ENCODE measurements at places on chromosomes 6 and 20. TPM values are rescaled to one million over a fixed set of nuclear protein-coding genes. Genes with fewer than 3 reads are reported as not detected.

Gene SULF2
- total RNA-seq = 0.68 TPM

Gene E2F1
- total RNA-seq = 62.5 TPM

Gene SRC
- 4.5 TPM for total RNA-seq

Gene FRMD1
- total RNA-seq = not detected

Gene CST11
- not detected for total RNA-seq

Gene PDYN
- total RNA-seq = not detected

Gene BPIFB4
- not detected for total RNA-seq

Gene MRPS18A
- total RNA-seq = 38.3 TPM

Gene CALHM4
- not detected for total RNA-seq

Gene AIF1
- 118 TPM for total RNA-seq

GRCh38 chr20:45997187-45997586, 11.5 kb upstream of the MMP9 start:
- DNase-seq = no peak

GRCh38 chr6:108616544-108616943, 55.8 kb downstream of the FOXO3 start:
- DNase-seq = no peak

DNA sequence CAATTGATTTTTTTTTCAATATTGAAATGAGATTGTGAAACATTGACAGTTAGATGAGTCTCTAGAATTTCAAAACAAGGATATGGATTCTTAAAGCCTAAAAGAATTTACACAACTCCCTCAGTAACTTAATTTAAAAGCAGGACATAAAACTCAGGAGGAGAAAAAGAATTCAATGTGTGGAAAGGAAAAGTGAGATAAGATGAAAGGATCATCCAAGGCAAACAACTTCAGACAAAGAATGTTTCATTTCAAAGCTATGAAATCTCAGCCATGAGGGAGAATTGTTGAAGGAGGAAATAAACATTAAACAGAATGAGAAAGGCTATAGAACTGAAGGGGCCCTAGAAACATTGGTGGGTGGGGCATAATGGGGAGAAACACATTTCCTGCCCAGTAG, 191.7 kb upstream of the NOX3 start:
- no peak for DNase-seq

GRCh38 chr20:32135983-32136515, 26.5 kb downstream of the TM9SF4 start:
- no peak for DNase-seq

DNA sequence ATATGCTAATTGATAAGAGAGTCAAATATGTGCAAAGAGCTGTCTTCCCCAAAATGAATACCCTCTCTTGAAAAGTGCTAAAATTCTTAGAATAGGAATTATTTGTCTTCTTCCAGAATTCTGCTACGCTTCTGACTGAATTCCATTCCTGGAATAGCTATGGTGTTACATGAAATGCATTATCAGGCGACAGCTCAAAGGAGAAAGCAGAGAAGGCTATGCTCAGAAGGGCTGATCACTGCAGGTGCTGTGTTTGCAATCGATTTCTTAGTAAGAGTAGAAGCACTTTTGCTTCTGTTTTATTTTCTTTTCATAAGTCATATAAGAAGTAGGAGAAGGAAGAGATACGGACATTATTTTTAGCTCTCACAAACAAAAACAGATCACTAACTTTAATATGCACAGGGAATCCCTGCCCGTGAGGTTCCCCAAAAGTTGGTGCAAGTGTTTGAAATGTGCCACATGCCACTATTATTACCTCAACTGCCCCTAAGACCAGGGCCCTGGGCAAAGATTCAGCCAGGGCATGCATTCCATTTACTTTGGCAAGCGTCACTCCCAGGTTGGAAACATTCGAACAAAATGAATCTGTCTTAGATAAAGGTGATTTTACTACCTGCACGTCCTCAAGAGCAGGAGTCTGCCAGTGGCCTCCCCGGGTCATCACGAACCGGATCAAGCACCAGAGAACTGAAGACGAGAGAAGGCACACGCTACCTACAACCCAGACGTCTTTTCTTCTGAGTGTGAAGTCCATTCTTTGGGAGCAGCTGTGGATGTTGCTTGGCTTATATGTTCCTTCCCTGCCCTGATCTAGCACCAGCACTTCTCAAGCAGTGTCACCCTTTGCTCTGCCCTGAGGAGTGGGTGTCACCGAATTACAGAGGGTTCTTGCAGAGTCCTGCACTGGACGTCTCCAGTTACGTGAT, 7.2 kb downstream of the MYLK4 start:
- DNase-seq = no peak

GRCh38 chr6:6461138-6461537, 127.4 kb upstream of the LY86 start:
- DNase-seq = no peak

- DNase-seq = no peak
Measured at GRCh38 chr6:29524444-29525310, 34.9 kb downstream of the UBD start.

DNA sequence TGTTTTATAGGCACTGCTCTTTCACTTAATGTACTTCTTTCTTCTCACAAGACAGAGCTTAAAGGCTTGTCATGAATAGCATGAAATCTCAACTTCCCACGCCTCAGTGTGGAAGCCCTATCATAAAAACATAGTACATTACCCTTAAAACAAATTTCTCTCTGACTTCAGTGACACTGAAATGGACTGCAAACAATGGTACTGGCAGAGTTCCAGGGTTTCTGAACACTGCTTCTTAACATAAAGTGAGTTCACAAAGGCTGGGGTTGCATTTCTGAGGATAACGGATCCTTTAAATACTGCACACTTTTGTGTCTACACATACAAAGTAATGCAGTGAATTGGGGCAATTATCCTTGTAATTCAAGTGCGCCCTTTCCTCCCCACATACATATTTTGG, 32.3 kb upstream of the PLEKHG1 start:
- no peak for DNase-seq

GRCh38 chr6:56959094-56959493, 4.2 kb downstream of the BEND6 start:
- no peak for DNase-seq

- DNase-seq = no peak
Measured at GRCh38 chr20:62697468-62697912, 11.1 kb upstream of the NTSR1 start.

DNA sequence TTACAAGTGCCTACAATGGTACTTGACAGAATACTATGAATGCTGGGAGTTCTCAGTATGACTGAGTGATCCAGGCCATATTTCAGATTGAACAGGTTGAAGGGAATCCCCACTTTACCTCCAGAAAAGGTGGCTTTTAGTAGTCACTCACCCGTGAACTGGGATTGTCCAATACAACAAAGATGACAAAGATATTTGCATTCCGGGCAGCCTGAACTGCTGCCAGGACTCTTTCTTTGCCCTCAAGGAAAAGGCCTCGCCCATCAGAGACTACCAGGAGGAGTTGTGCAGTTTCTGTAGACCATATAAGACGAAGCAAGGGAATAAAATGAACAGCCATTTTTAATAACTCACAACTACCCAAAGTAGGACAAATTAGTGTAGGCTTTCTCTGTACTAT, 6.3 kb upstream of the LYRM2 start:
- DNase-seq = no peak

DNA sequence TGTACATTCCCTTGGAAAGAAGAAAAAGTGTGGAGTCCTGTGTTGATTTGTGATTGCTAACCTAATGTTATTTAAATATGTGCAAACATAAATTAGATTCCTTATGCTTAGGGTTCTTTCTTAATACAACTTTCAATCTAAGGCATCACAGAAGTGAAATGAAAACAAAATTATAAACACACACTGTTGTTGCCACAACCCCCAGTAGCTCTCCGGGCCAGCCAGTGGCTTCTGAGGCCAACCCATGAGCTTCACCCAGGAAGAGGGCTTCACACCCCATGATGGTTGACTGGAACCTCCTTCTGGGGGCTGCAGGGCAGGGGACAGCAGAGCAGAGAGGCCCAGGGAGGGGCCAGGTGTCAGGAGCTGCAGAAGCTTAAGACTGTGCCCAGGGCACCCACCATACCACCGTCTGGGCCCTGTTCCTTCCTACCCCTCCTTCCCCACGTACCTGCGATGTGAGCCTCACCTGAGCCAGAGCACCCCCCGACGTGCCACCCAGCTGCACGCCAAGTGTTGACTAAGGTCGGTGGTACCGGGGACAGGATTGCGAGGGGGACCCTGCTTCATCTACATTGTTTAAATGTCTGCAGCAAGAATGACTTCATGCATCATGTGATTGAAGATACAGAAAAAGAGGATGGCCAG, 110.5 kb downstream of the FAM120B start:
- no peak for DNase-seq

DNA sequence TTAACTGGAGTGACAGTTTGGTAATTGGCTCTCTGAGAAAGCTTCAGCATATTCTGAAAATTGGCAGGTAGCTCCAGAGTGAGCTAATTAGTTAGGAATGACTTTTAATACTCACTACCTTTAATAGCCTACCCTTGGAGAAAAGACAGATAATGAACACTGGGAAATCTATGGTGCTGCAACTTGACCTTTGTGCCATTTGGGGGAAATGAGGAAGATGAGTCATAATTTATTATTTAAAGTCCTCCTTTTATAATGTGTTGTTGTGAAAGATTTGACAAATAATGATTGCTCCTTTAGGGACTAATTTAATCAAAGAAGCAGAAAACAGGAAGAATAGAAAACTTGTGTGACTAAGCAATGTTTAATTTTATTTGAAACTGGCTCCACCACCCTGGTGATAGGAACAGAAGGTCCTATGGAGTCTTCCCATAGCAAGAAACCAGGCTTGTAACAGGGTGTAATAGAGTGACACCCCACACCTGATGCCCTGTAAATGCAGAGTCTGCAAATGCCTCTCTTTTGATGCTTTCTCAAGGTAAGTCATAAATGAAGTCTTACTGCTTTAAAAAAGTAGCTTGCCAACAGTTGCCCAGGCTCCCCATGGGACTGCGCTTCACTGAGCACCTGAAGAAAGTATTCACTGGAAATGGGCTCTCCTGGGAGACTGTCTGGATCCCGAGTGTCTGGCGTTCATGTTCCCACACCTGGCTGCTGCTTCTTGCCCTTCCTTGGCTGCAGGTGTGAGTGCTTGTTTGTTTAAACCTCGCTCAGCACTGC, 134.4 kb downstream of the LRRC1 start:
- no peak for DNase-seq

DNA sequence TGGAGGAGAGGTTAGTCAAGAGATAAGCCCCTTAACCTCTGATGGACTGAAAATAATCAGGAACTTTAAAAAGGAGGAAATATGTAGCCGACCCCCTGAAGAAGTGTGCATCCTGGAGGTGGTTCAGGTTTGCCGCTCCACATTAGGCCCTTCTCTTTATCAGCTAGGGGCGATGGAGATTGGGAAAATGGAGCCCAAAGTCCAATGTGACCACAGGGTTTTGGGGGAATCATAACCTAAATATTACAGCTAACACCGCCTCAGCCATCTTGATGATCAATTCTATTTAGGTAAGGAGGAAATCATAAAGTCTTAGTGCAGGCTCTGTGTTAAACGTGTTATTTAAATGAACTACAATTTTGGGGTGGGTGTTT, 1.2 kb downstream of the OGFRL1 start:
- no peak for DNase-seq

GRCh38 chr6:156359912-156360311, 417.3 kb upstream of the ARID1B start:
- DNase-seq = no peak

DNA sequence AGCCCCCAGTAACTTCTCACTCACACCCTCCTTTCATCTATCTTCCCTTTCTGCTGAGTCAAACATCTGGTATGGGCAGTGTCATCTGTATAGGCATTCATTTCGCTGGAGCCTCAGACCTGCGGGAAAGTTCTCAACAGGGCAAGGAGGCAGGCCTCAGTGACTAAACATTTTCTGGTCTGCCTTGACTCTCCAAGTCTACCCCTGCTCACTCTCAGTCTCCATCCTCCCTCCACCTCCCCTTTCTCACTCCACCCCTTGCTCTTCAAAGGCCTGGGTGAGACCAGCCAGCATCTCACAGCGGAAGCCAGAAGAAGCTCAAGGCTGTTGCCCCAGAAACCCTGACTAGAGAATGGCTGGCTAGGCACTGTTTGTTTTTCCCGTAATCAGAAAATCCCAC, 105.0 kb upstream of the BEND6 start:
- no peak for DNase-seq

- DNase-seq = no peak
Measured at GRCh38 chr6:84606860-84607259, 157.5 kb downstream of the TBX18 start.

- no peak for DNase-seq
Measured at GRCh38 chr20:19300395-19300794, 88.0 kb downstream of the SLC24A3 start.

DNA sequence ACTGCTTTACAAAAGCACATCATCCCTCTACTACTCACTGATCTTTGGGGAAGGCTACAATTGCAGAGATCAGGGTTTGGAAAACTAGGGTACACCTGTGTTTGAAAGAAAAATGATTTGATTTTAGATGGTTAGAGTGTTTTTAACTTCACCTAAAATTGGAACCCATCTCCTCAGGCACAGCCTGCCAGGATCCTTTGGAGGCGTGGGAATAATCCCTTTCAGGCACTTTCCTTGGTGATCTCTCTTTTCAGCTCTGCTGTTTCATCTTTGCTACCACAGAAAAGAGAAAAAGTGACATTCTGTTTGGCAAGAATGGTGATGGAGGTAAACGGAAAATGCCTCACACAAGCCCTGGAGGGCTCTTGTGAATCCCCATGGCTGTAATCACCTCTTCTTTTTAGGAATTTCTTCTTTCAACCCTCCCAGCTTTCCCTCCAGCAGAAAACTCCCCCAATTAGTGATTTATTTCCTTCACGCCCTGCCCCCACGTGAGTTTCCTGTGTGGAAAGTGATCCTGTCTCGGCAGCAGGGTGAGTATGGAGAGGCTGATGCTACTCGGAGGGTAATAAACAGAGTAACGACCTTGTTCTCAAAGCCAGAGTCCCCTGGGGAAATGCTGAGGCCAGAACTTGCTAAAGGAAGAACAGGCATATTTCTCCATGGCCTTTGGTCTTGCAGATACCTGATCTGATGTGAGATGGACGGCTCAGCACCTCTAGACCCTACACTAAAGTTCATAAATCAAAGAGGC, 9.2 kb downstream of the KCNG1 start:
- no peak for DNase-seq

GRCh38 chr6:74607934-74608333, 597.9 kb downstream of the COL12A1 start:
- no peak for DNase-seq

- DNase-seq = no peak
Measured at GRCh38 chr6:45870531-45870930, 145.1 kb downstream of the CLIC5 start.

GRCh38 chr6:113879186-113880096, 22.3 kb downstream of the MARCKS start:
- DNase-seq = no peak

GRCh38 chr6:3987053-3987452, 91.9 kb downstream of the FAM217A start:
- DNase-seq = no peak

Data from activated naive CD8-positive, alpha-beta T cell treated with anti-CD3 and anti-CD28 coated beads, Interleukin-2, amount 10 ng/mL, durations not matched to agents 7 days and 5 days (primary cell).